ENCODE measurements at places on chromosomes 3 and 15.

DNA sequence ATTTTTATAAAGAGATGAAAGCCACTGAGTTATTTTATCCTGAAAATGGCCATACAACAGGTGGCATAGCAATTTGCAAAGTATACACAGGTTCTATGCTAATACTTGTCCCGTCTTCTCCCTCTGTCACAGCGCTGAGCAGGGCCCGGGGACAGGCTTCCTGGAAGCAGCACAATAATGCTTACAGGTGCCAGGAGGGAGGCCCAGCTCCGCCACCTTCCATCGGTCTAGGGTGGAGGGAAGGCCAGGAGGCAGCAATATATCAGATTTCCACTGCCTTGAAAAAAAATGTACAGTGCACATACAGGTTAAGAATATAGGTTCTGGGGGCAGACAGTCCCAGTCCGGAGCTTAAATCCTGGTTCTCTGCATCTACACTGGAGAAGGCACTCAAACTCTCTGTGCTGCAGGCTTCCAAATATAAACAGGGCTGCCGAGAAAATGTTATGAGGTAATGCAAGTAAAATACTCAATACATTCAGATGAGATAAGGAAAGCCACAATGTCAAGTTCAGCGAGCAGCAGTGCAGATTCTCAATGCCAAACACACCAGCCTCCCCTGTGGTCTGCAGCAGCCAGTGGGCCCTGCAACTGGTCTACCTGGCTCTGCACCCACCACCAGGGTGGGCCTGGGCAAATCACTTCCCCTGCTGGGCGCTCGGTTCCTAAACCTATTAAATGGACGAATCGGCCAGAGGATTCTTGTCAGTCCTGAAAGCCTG lies 189.6 kb downstream of the XXYLT1 start:
- no peak for DNase-seq

GRCh38 chr15:53884441-53884840 lies 93.8 kb upstream of the UNC13C start:
- DNase-seq, result no peak

DNA sequence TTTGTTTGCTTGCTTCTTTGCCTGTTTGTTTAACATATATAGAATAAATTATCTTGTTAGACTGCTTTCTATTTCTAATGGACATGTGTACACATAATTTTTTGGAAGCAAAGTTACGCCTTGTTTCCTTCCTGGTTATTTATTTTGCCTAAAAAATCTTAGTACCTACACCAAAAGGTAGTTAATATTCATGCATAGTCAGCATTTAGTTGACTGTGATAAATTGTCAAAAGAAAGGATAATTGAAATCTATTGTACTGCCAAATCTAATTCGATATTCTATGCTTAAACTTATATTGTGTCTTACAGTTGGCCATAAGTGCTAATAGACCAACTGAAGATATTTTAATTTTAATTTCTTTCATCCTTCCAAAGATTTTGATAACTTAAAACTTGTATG lies 233.9 kb upstream of the ARL6 start:
- no peak for DNase-seq

DNA sequence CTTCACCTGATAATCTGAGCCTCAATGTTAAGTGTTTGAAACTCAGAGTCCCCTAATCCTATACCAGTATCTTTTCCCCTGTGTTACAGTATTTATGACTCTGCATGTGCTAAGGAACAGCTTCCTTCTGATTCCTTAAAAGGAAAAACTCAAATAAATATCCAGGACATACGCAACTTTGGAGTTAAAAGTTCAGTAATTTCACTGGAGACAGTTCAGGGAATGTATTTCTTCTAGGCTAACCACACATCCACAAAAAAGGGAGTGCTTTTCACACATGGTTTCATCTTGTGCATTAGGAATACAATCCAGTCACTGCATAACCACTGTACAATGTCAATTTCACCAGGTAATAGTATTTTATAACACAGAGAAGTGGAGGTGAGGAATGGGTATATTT lies 31.0 kb downstream of the PGBD4 start:
- DNase-seq, result no peak

GRCh38 chr3:128794770-128795649 lies 69.0 kb downstream of the RAB7A start:
- DNase-seq, result peak; percentile 68

DNA sequence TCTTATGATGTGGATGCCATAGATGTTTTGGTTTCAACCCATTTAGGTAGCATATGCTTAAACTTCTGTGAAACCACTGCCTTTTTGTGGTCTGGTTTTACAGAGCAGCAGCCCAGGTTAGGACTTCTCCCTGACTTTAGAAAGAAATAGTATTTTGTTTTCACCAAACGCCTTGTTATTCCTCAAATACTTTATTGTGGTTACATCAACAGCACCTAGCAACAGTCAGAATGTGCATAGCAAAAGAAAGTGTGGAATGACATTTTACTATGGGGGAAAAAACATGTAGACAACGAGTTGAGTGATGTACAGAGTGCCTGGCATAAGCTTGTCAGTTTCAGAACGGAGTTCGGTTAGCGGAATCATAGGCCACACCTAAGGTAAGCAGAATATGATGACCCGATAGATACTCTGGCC lies 159.2 kb downstream of the TPRG1 start:
- DNase-seq, result no peak

DNA sequence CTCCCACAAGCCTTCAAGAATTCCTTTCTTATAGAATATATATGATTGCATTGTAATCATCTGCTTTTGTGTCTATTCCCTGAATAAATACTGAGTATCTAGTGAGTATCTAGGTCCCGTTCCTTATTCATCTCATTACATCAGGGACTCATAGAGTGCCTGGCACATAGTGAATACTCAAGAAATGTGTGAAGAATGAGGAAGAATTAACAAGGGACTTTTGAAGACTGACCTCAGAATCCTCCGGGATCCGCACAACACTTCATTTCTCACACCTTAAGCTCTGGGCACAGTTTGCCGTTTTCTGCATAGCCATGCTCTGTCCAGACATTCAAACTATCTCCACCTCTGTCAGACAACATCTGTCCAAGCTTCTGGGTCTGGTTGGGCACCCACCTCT lies 108.8 kb downstream of the STAC start:
- DNase-seq, result no peak

- no peak for DNase-seq
These were observed 68.5 kb downstream of the PLCH1 start for GRCh38 chr3:155676252-155676981.

GRCh38 chr3:137471130-137471529 lies 293.0 kb upstream of the SOX14 start:
- no peak for DNase-seq

DNA sequence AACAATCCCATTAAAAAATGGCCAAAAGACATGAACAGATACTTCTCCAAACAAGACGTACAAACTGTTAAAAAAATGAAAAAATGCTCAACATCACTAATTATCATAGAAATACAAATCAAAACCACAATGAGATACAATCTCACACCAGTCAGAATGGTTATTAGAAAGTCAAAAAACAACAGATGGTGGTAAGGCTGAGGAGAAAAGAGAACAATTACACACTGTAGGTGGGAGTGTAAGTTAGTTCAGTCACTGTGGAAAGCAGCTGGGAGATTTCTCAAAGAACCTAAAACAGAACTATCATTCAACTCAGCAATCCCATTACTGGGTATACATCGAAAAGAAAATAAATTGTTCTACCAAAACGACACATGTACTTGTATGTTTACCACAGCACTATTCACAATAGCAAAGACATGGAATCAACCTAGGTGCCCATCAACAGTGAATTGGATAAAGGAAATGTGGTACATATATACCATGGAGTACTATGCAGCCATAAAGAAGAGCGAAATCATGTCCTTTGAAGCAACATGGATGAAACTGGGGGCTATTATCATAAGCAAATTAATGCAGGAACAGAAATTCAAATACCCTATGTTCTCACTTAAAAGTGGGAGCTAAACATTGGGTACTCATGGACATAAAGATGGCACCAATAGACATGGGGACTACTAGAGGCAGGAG lies 51.5 kb downstream of the MYO1E start:
- no peak for DNase-seq

GRCh38 chr15:68833700-68834331 lies 13.1 kb upstream of the ANP32A start:
- DNase-seq, result no peak

DNA sequence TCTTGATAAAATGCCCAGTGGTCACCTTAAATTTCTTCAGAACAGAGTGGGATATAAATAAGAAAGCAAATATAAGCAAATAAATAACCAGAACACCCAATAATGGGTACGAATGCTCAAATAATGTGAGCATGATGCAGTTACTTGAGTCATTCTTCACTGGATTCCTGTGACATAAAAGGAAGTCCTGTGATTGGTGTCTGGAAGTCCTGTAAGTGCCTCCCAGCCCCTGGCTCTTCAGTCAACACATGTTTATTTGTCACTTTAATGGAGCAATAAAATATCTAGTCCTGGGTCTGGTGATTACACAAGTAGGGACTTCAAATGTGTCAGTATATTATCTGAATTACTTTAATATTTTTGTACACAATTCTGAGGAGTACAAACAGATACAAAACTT lies 30.4 kb downstream of the TMEM212 start:
- no peak for DNase-seq

- no peak for DNase-seq
These were observed 379.4 kb downstream of the DIPK2A start for GRCh38 chr3:144351011-144351410.

DNA sequence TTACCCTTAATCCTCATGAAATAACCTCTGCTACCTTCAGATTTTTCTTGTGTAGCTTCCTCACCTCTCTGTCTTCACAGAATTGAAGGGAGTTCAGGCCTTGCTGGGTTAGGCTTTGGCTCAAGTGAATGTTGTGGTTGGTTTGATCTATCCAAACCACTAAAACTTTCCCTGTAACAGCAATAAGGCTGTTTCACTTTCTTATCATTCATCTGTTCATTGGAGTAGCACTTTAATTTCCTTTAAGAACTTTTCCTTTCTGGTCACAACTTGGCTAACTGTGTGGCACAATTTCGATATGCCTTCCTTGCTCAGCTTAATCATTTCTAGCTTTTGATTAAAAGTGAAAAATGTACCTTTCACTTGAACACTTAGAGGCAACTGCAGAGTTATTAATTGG lies 129.8 kb downstream of the NR1I2 start:
- no peak for DNase-seq

GRCh38 chr3:162143180-162143579 lies 646.6 kb downstream of the OTOL1 start:
- DNase-seq, result no peak

DNA sequence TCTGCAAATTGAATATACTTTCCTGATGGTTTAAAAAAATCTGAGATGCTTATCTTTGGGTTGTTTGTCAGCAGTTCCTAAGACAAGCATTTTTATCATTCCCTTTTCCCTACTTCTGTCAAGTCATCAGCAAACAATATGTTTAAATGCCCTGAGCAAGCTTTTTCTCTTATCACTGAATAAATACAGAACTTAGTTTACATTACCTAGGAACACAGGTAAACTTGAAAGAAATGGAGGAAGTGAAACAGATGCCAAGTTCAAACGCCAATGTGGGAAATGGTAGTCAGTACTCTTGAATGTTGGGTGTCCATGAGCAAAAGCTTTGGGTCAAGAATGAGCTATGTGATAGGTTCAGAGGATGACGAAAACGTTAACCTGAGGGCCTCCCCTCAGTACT lies 17.2 kb upstream of the TCAIM start:
- no peak for DNase-seq

DNA sequence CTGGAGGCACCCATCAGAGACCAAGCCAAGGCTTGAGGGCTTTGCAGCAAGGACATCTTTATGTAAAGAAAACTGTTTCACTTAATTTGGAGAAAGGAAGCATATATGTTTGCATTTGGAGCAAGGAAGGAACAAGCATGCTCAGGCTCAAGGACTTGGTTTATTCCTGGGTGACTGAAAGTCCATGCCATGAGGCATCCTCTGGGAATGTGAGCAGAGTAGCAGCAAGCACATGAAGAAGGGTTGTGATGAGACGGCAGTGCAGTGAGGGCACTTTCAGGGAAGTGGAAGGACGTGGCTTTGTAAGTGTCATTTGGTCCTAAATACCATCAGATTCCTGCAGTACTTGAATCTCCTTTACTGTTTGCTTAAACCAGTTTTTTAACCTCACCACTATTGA lies 26.8 kb downstream of the POLG start:
- no peak for DNase-seq

DNA sequence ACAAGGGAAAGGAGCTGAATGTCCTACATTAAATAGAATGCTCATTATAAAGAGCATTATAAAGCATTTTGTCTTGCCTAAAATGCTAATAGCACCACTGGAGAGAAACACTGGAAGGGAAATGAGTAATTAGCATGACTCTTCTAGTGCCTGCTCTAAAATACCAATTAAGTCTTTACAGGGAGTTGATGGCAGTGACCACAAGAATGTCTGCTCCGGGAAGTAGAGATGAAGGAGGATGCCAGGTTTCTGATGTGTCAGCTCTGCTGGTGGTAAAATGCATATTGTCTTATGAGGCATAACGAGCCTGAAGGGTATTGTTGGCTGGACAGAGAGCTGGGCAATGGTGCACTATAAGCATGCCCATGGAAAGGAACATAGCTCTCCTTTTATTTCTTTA lies 49.5 kb downstream of the MYLK start:
- no peak for DNase-seq

GRCh38 chr15:38476120-38476519 lies 22.2 kb downstream of the FAM98B start:
- no peak for DNase-seq

- no peak for DNase-seq
These were observed 11.6 kb upstream of the PIK3CB start for GRCh38 chr3:138846262-138846791.

DNA sequence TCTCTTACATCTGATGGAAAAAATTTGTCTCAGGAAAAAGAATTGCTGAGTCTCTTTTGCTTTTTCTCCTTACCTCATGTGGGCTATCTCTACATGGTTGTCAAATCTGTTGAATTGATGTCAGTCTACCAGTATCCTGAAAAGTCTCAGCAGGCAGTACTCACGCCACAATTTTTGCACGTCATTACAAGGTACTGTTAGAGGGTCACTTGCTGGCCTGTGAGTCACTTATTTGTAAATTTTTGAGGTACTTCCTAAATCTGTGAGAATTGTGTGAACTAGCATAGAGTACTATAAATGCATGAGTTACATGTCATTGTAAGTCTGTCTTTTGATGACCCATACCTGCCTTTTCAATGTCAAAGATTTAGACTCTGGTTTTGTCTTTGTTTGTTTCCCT lies 15.9 kb downstream of the HPS3 start:
- no peak for DNase-seq

Measured in D721Med (cell line).